Stimulated activated CD8-positive, alpha-beta memory T cell treated with anti-CD3 and anti-CD28 coated beads, Interleukin-7, amount 100 ng/mL, for 1 hour (primary cell): ENCODE measurements at places on chromosomes 1 and 21.

GRCh38 chr1:55750628-55750995 lies 535.4 kb upstream of the USP24 start:
- DNase-seq, result no peak

DNA sequence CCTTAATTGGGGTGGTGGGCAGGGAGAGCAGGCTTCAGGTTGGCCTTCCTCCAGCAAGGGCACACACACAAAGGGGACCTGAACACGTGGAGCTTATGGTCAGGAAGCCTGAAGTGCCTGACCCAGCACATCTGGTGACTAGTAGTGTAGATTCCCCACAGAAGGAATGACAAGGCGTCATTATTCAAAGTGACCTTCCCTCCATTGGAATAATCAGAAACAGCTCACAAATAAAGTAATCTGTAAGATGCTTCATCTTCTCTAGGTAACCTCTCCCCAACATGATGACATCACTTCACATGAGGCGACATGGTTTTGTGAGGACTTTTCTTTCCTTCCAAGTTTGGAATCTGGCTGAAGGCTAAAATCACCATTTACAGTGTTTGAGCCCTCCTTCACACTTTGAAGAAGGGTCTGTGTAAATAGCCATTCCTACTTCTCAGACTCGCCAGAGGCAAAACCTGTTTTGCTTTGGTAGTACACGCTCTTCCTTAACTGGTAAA lies 32.8 kb upstream of the ERG start:
- DNase-seq, result no peak

- no peak for DNase-seq
Measured at GRCh38 chr1:204960306-204961125, 82.5 kb upstream of the CNTN2 start.

- no peak for DNase-seq
Measured at GRCh38 chr21:38945545-38946245, 140.0 kb downstream of the ETS2 start.

DNA sequence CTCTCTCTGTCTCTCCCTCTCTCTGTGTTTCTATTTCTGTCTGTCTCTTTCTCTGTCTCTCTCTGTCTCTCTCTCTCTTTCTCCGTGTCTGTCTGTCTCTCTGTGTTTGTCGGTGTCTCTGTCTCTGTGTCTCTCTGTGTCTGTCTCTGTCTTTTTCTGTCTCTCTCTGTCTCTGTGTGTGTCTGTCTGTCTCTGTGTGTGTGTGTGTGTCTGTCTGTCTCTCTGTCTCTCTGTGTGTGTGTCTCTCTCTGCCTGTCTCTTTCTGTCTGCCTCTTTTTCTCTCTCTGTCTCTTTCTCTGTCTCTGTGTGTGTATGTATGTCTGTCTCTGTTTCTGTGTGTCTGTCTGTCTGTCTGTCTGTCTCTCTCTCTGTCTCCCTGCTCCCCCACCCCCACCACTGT lies 31.7 kb upstream of the ZC3H12A start:
- no peak for DNase-seq

- no peak for DNase-seq
Measured at GRCh38 chr1:31926853-31927660, 11.1 kb downstream of the PTP4A2 start.

DNA sequence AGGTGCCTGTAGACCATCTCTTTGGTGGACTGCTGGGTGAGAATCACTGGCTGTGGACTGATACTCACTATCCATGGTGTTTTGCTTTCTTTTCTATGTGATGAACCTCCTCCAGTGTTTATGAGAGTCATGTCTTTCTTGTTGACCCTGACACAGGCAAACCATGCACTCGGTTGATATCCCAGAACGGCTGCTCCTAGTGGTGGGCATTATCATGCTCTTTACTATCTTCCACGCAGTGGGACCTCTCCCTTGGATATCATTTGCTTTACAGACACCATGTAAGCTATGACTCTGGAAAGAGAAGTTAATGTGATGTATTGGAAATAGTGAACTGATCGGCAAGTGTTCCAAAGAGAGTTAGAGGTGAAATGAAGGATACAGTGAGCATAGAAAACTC lies 1455.6 kb downstream of the BRINP3 start:
- DNase-seq, result no peak

- no peak for DNase-seq
Measured at GRCh38 chr1:24465099-24465498, 37.5 kb upstream of the RCAN3 start.

- no peak for DNase-seq
Measured at GRCh38 chr1:228100822-228101613, 2.1 kb downstream of the C1orf35 start.

GRCh38 chr1:218481116-218481775 lies 136.1 kb downstream of the TGFB2 start:
- no peak for DNase-seq

DNA sequence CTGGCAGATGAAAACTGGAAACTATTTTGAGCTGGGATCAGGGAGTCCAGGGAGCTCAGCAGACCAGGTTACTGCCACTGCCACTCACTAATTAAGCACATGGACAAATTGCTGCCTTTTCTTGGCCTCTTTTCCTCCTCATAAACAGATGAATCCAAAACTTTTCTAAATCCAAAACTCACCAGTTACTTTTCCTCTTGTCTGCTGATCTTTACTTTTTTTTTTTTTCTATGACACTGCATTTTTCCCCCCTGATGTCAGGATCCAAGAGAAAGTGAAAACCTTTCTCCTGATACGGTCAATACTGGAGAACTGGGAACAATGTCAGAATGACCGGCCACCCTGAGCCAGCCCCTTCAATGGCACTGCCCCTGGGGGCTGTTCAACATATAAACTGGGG lies 405.8 kb downstream of the DUSP10 start:
- DNase-seq, result no peak

DNA sequence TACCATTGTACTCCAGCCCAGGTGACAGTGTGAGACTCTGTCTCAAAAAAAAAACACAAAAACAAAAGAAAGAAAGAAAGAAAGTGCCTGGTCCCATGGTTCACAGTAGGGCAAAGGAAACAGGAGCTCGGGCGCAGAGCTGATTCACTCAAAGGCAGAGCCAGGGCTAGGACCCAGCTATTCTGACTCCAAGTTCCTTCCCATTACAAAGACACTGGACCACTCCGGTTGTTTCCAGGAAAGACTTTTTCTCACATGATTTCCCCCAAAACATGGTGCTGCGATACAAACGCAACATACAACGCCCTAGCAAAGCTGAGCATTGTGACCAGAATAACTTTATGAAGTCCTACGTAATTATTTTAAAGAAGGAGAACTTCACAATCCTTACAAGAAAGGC lies 10.7 kb downstream of the ABCG1 start:
- DNase-seq, result no peak

GRCh38 chr1:210596641-210597040 lies 267.9 kb downstream of the HHAT start:
- DNase-seq, result no peak

DNA sequence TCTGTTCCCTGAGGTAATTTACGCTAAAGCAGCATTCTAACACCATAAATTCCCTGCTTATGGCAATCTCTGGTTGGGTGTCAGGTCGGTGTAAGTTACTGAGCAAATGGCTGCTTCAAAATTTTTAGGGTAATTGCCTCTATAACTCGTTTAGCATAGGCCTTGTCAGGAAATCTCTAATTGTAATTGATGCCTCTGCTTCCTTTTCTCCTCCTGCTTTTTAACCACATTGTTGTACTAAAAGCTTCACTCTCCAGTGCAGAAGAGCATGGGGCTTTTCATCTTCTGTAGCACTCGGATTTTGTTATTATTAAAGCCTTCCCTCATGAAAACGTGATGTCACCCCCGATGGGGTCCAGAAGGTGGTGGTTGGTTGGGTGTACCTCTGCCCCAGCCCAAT lies 141.6 kb upstream of the NBPF11 start:
- no peak for DNase-seq

DNA sequence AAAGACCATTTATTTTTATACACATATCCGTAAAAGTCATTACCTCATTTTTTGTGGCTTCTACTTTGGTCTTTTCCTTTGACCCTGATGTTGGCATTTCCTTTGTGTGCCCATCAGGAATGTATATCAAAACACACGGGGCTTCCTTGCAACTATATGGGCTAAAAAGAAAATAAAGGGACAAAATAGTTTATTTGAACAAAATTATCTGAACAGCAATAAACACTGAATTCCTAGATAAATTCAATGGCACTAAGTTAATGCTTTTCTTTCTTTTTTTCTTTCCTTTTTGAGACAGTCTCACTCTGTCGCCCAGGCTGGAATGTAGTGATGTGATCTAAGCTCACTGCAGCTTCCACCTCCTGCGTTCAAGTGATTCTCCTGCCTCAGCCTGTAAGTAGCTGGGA lies 45.2 kb downstream of the EPRS1 start:
- no peak for DNase-seq

- no peak for DNase-seq
Measured at GRCh38 chr1:9250411-9251381, 16.1 kb downstream of the H6PD start.

DNA sequence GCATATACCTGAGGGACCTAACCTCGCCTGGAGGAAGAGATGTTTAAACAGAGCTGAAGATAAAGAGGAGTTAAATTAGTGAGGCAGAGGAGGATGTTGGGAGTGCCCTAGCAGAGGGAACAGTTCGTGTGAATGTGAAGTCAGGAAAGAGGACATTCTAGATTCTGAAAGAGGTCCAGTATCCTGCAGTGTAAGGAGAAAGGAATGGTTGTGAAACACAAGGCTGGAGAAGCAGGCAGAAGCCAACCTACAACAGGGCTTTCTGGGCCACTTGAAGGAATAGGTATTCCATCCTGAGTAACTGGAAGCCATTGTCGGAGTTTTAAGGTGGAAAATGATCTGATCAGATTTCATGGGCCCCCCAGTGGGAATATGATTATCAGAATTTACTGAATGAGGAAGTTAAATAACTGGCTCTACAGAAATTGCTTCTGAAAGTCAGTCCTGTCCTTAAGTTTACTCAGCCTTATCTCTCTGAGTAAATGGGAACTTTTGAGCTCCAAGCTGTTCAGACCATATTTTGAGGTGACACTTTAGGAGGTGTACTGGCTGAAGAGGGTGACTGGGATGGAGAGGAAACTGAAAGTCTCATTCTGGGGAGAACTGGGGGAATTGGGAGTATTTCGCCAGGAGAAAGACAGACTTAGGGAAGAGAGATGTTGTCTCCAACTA lies 24.4 kb upstream of the FAAH start:
- DNase-seq, result no peak

- no peak for DNase-seq
Measured at GRCh38 chr1:8276173-8276914, 41.6 kb upstream of the SLC45A1 start.

DNA sequence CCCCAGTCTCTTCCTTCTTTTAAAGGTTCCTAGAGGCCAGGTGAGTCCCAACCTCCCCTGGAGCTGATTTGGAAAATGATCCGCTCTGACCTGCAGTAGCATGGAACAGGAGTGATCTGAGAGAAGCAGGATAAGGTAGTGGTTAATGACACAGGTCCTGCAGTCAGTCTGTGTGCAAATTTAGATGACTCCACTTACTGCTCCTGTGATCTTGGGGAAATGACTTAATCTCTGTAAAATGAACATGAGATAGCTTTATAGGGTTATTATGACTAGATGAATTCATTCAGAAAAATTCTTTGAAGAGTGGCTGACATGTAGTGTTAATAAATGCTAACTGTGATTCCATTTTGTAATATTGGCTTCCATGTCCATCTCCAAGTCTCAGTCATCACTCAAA lies 374.9 kb upstream of the CAMK1G start:
- DNase-seq, result no peak

GRCh38 chr1:31383967-31384366 lies 11.1 kb upstream of the FABP3 start:
- no peak for DNase-seq

DNA sequence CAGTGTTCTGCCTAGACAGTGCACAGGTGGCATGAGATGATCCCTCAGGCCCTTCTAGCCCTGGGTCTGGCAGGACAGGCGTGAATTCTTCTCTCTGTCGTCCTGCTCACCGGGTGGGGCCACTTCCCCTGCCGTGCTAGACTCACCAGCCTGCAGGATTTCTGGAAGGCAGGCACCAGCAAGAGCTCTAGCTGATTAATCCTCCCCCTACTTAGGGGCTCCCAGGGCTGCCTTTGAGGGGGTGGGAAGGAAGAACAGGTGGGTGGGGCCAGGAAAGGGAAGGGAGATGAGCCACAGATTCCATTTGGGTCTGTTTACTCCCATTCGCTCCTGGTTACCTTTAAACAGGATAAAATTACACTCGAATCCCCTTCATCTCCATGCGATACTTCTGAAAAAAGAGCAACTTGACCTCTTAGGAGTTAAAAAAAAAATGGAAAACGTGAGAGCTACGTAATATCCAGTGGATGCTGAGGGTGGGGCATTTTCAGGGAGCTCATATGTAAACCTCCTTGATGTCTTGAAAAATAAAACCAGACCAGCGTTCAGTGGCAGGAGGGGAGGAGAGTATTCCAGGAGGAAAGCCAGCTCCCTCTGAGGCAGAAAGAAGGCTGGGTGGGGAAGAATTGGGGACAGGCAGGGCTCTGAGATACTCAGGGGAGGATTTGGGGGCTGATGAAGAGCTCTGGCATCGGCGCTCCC lies 665.5 kb downstream of the PTPRU start:
- DNase-seq, result no peak

- no peak for DNase-seq
Measured at GRCh38 chr1:178595491-178595890, 82.6 kb downstream of the TEX35 start.

DNA sequence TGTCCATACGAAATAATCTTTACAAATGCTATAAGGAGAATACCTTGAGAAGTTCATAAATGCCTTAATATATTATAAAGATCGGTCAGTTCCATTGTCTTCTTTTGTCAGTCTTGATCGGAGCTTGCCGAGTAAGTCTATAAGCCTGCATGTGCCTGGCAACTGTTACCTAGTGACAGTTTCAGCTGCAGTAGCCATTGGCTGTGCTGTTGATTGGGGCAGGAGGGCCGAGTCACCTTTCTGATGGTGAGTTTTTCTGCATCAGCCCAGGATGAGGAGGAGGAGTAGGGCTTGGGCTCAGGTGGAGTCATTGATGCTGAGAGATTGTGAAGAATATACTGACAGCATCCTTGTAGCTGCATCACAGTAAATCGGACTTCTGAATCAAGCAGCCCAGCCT lies 1.9 kb upstream of the GPR52 start:
- no peak for DNase-seq

DNA sequence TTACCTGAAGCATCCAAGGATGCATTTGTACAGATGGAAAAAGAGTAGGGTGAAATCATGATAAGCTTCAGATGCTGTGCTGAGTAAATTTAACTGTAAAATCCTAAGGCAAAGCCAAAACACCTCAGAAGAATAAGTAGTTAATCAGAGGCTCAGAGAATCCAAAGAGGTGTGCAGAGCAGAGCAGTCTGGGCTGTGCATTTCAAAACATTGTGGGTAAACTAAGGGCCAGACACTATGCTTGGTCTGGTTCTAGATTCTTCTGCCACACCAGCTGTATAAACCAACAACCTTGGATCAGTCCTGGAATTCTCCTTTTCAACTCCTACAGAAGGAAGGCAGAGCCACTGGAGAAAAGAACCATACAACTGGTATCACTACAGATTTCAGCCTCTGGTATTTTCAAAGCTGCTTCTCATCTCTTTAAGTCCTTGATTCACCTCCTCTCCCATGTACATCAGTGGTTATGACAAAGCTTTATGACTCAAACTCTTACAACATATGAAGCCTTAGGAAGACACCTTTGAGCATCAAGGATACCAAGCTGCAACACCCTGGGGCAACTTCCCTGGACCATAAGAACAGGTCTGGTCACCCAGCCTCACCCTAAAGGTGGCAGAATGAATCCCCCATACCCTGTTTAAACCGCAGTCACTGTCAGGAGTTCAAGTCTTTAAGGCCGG lies 11.6 kb upstream of the HIPK1 start:
- DNase-seq, result no peak
